Cortex of kidney (tissue), 1 donor: ENCODE measurements at places on chromosomes 3 and 15.

- DNase-seq = no peak
Observed at GRCh38 chr3:88131695-88132094, 18.1 kb upstream of the C3orf38 start.

GRCh38 chr3:44903314-44903713 is 28.9 kb downstream of the TGM4 start:
- no peak for DNase-seq

GRCh38 chr3:4507024-4507596 is 14.0 kb downstream of the ITPR1 start:
- no peak for DNase-seq

- DNase-seq = no peak
Observed at GRCh38 chr3:172513488-172513887, 9.7 kb downstream of the TNFSF10 start.

DNA sequence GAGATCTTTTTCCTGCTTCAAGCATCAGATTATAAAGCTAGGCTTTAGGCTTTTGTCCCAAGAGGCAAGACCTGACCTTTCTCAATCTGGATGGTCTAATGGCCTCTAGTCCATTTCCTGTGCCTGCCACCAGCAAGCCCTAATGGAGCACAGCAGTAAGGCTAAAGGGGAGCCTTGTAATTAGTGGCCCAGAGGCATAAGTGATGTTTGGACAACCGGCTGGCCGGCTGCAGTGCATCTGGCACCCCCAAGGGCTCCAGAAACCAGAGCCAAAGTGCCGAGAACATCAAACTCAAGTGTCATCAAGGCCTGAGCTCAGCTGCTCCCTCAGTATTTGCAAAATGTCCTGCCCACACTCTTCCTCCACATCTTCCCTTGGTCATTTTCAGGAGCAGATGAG is 31.9 kb upstream of the RTP4 start:
- DNase-seq = no peak

DNA sequence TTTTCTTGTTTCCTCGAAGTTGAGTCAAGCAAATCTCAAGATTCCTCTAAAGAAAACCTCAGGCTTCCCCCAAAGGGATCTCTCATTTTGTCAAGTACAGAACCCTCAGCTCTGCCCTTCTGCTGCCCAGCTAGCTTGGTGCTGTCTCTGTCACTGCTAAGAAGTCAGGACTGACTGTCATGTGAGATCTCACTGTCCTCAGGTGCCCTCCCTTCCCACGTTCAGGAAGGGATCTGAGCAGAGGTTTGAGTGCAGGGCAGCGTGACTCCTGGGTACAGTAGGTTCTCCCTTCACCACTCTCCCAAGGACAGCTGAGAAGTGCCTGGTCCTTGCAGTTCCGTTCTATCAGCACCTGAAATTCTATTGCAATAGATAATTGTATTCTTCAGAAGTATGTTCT is 229.7 kb downstream of the SLCO3A1 start:
- DNase-seq = no peak

DNA sequence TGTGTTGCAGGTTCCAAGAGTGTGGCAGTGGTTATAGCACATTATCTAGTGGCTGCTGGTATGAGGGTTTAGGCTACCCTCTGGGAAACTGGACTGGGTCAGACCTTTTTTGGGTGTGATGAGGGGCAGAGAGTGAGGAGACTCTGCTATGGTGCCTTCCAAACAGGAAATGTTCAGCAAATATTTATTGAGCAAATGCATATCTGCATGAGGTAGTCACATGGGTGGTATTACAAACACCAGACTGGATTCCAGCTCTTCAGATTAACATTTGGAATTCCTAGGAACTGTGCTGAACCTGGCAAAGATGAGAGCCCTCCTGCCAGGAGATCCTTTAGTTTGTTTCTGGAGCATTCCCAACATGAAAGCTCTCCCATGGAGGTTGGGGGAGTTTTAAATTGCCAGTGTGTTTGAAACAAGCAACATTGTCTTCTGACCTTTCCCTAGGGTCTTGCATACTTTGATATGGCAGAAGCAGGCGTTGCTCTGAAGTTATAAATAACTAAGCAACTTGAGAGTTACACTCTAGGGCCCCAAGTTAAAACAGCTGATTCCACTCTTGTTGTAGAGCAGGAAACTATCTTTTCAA is 341.2 kb upstream of the C2CD4B start:
- no peak for DNase-seq

- DNase-seq = no peak
Observed at GRCh38 chr15:62164396-62165103, 535 bp downstream of the C2CD4B start.

DNA sequence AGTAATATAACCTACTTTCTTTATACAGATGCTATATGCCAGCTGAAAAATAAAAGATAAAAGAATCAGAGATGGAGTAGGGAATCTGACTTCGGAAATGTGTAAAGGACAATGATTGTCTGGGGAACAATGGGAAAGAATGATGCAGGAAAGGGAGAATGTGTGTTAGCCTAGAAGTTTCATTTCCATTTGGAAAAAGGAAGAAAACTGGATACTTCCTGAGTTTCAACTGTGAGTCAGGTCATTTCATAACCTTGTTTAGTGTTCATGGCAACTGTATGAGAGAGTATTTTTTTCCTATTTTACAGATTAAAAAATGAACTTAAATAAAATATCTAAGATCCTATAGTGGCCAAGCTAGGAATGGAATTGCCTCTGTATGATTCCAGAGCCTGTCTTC is 261.3 kb upstream of the NECTIN3 start:
- DNase-seq = no peak

DNA sequence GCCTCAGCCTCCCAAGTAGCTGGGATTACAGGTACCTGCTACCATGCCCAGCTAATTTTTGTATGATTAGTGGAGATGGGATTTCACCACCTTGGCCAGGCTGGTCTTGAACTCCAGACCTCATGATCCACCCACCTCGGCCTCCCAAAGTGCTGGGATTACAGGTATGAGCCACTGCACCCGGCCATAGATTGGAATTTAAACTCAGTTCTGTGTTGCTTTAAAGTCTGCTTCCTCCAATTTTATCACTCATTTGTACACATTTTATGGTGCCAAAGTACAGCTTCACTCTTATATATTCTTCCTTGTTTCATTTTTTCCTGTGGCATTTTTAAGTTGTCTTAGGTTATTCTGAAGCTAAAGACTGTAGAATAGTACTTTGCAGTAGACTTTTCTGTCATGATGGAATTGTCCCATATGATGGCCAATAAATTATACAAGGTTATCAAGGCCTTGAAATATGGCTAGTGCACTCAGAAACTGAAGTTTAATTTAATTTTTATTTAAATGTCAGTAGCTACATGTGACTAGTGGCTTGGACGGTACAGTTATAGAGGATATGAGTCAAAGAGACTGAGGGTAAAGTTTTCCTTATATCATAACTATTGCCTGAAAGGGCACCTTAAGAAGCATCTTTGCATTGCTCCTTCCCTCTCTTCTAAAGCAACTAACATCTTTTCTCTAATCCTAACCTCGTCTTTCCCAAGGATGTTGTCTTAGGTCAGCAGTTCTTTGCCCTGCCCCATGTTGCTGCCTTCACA is 28.1 kb downstream of the ATP11B start:
- DNase-seq = no peak

DNA sequence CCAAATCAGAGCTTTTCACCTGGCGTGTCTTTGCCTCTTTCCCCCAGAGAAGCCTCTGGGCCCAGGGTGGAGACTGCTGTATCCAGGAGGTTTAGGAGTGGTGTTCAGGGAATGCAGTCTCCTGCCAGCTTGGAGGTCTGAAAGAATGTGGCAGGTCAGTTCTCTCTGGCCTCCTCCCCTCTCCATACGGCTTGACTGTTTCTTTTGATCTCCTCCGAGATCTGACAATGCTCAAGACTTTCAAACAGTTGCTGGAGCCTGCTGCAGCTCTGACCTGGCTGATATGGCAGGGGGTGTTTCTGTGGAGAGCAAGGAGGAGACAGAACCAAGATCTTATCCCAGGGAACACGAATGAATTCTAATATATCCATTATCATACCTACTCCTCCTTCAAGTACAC is 24.7 kb upstream of the TM4SF4 start:
- no peak for DNase-seq
